NCI-H345 (cell line): ENCODE measurements at places on chromosomes 5 and 9.

DNA sequence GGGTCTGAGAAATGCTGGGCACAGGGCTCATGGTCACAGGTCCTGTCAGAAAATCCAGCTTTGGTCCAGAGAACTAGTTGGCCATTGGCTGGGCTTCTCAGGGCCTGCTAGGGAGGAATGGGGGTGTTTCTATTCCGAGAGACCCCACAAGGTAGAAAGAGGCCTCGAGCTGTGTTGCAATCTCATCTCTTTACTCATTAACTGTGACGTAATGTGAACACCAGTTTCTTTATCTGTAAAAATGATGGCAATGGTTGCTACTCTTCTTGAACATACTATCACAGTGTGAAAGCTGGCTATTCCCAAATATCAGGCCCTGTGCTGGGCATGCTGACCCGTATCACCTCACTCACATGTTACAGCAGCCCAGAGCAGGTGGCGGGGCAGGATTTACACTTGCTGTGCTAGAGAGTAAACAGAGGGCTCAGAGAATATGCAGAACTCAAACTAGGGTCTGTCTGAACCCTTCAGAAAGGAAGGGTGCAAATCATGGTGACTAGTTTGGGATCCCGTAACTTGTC lies 35.7 kb upstream of the SLC25A51 start:
- DNase-seq, result no peak

DNA sequence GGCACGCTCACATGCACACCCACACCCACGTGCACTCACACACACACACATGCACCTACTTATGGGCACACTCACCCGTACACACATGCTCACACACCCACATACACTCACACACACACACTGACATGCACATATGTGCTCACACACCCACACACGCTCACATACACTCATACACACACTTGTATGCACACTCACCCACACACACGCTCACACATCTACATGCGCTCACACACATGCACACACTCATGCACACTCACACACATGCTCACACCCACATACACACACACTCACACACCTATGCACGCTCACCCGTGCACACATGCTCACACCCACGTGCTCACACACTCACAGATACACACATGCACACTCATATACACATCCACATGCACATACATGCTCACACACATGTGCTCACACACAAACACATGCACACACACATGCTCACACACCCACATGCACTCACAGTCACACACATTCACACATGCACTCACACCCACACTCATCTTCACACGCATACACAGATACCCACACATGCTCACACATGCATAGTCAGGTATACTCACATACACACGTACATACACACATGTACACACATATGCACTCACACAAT lies 138.3 kb downstream of the OLFM1 start:
- no peak for DNase-seq

DNA sequence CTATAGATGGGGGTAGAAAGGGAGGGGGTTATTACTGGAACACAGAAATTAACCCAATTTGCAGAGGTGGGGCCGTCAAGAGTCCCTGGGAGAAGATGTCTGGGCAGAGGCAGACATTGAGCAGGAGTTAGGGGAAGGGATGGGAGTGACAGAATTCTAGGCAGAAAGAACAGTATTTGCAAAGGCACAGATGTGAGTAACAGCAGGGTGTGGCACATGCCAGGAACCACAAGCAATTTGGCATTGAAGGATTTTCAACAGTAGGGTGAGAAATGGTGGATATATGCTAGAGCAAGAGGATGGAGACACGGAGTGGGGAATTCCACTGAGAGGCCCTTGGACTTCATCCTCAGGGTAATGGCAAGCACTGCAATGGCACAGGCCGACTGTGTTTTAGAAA lies 71.6 kb upstream of the FRRS1L start:
- no peak for DNase-seq

- DNase-seq, result no peak
Measured at GRCh38 chr5:66363097-66363496, 219.0 kb downstream of the SREK1 start.

DNA sequence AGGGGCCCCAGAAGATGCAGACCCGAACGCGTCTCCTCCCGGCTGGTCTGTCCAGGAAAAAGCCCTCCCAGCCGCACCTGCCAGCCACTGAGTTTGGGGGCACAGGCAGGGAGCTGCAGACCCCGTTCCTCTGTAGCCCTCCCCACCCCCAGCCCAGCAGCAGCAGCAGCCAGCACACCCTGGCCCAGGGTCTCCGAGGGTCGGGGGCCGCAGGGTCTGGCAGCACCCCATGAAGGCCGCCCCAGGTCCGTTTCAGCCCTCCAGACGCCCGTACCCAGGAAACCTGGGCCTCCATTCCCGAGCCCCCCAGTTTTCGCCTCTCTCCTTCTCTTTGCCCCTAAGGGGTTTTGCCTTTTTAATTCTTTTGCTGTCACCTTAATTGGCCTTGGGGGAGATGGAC lies 19.7 kb downstream of the EXD3 start:
- DNase-seq, result no peak
